ENCODE measurements at places on chromosomes 1 and 21.

DNA sequence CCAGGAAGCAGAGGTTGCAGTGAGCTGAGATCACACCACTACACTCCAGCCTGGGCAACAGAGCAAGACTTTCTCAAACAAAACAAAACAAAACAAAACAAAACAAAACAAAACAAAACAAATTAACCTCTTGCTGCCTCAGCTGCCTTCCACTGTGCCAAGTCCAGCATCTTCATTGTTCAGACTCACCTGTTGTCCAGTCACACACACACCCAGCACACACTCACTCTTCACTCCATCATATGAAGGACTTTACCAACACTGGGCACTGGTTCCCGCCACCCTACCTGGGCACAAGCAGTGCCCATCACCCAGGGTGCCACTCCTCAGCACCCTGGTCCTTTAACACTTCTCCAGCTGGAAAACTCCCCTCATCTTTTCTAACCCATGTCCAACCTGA lies 14.6 kb downstream of the PYCR2 start:
- DNase-seq = no peak

DNA sequence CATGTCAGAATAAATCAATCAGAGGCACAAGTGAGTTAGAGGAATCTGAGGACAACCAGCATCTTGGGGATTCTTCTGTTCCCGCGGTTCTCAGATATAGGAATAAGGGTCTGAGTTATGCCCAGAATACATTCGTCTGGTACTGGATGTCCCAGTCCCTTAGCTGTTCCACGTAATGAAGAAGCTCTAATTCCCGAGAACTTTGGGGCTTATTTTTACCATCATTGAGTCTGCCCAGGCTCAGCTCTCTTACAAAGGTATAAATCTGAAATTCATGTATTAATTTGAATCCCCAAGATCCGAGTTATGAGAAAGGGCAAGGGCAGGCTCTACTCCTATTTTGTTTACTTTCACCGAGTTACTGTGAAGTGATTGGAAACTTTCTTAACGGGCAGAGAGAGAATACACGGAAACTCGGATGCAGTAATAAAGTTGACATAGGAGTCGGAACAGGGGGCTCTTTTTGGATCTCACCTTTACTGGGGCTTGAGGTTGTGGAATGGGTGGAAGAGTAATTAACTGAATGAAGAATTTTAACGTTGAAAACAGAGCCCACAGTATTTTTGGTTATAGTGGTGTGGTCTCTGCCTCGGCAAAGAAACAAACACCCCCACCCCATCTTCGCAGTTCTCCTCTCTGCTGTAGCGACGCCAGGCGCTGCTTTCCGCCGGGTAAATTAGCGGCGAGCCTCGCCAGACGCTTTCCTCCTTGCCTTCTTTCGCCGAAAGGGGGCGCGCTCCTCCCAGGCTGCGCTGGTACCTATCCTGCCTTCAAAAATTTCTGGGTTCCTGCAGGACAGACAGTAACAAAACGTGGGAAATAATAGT lies 7.1 kb downstream of the PRRX1 start:
- DNase-seq = no peak

DNA sequence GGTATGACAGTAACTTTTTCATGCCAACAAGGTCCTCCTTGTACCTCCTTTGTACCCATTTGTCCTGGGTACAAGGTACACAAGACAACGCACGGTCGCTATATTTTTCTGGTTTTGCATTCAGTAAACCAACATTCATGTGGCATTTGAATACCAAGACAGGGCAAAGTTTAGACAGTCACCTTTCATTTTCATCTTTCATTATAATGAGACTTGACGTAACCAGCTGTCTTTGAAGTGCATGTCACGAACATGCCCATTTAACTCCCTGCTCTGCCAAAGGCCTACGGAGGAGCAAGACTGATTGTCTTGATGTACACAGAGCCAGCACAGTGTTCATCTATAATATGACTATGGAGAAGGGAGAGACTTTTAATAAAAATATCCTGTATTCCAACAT lies 91.0 kb downstream of the SETD4 start:
- DNase-seq = no peak

GRCh38 chr21:29365661-29366265 lies 67.0 kb downstream of the BACH1 start:
- DNase-seq = no peak

- no peak for DNase-seq
Measured at GRCh38 chr1:225458222-225458631, 30.4 kb upstream of the LBR start.

GRCh38 chr1:29849991-29850757 lies 613.9 kb downstream of the PTPRU start:
- no peak for DNase-seq

GRCh38 chr1:206835186-206835585 lies 30.2 kb upstream of the IL20 start:
- DNase-seq = no peak

- no peak for DNase-seq
Measured at GRCh38 chr1:9394010-9394409, 101.3 kb downstream of the SPSB1 start.

- no peak for DNase-seq
Measured at GRCh38 chr1:51264451-51264850, 28.4 kb downstream of the RNF11 start.

DNA sequence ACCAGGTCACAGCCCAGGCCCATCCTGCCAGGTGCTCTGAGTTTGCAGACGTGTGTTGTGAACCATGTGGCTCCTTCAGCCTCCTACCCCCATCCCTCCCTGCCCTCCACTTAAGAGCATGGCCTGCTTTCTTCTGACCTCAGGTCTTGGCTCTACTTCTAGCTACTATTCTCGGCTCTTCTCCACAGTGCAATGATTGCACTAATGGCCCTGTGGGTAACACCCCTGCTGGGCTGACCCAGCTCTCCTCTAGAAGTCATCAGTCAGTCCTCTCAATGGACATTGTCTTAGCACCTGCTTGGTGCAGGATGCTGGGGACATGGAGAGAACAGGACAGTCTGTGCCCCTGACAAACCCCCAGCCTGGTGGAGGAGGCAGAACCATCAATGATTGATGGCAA lies 22.2 kb upstream of the IFFO2 start:
- DNase-seq = no peak

- no peak for DNase-seq
Measured at GRCh38 chr1:209168204-209168603, 415.3 kb upstream of the CAMK1G start.

DNA sequence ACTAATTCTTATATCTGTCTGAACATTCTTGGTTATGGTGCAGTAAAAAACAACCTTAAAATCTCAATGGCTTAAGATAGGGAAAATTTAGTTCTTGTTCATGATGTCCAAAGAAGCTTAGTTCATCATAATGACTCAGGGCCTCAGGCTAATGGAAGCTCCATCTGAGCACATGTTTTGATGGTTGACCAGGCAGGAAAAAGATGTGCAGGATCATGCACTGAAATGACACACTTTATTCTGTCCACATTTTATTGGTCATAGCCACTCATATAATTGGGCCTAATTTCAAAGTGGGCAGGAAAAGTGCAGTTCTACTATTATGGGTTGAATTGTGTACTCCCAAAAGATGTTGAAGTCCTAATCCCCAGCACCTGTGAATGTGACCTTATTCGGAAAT lies 198.2 kb downstream of the CENPF start:
- DNase-seq = no peak

DNA sequence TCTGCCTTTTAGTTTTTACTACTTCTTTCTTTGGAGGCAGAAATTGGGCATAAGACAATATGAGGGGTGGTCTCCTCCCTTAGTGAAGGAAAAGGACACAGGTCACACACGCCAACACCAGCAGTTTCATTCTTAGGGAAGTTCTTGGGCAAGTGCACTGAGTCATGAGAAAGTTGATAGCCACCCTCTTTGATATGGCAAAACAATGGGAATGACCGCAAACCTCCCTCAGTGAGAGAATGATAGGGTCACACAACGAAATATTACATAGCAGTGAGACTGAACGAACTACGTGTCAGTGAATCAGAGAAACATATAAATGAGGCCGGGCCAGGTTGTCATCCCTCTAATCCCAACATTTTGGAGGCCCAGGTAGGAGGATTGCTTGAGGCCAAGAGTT lies 20.0 kb downstream of the IL6R start:
- no peak for DNase-seq

- no peak for DNase-seq
Measured at GRCh38 chr1:178580096-178580495, 67.2 kb downstream of the TEX35 start.

DNA sequence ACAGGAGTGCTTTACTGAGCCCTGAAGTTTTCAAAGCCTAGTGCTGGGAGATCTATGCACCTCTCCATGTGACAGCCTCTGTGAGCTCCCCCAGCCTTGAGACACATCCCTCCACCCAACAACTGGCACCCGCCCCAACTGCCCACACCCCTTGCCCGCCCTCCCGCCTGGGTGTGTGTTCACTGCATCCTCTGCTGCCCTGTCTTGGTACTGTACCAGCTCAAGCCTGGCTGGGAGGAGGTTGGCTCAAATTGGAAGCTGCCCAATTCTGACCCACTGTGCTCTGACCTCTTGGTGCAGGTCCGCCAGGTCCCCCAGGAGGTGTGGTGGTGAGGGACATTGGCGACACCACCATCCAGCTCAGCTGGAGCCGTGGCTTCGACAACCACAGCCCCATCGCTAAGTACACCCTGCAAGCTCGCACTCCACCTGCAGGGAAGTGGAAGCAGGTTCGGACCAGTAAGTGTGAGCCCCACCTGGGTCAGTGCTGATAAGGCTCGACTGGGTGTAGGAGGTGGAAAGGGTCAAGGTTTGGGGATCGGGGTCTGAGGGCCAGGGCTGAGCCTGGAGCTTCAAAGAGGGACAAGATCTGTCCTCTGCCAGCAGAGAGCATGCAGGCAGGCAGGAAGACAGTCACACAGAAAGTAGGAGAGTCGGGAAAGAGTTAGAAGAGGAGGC lies 18.0 kb downstream of the TMEM81 start:
- DNase-seq = no peak
